ENCODE measurements at places on chromosomes 2 and 18.

DNA sequence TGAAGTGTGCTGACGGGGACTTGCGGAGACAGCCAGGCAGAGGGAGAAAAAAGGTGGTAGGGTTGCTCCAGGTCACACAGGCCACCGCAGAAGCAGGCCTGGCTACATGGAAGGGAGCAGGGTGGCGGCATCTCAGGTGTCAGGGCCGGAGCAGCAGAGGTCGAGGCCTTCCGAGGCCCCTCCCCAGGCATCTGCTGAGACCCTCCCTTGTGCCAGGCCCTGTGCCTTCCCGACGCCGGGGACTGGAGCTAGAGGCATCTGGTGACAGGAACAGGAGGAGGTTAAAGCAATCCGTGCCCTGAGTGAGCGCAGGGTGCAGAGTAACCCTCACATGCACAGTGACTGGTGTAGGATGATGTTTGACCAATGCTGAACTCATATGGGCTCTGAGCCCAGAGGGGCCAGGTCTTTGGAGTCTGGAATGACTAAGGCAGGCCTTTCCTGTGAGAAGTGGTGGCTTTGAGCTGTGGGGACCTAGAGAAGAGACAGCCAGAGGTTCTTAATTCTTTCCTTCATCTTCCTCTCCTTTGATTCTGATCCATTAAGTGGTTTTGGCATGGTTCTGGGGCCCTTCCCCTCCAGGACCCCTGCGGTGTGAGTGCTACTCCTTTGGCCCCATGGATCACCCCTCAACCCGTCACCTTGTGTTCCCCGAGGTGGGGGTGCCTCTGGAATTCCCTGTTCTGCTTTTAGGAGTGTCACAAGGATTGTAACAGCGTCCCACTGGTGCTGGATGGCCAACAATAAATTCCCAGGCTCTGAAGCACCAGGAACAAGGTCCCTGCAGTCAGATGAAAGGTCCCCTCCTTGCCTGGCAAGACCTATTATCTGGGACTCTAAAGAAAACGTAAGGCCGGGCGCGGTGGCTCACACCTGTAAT, 72.1 kb downstream of the KLHL29 start:
- DNase-seq = no peak

- peak; percentile 66 for DNase-seq
Observed at GRCh38 chr18:63994783-63995399, 25.0 kb downstream of the SERPINB8 start.

DNA sequence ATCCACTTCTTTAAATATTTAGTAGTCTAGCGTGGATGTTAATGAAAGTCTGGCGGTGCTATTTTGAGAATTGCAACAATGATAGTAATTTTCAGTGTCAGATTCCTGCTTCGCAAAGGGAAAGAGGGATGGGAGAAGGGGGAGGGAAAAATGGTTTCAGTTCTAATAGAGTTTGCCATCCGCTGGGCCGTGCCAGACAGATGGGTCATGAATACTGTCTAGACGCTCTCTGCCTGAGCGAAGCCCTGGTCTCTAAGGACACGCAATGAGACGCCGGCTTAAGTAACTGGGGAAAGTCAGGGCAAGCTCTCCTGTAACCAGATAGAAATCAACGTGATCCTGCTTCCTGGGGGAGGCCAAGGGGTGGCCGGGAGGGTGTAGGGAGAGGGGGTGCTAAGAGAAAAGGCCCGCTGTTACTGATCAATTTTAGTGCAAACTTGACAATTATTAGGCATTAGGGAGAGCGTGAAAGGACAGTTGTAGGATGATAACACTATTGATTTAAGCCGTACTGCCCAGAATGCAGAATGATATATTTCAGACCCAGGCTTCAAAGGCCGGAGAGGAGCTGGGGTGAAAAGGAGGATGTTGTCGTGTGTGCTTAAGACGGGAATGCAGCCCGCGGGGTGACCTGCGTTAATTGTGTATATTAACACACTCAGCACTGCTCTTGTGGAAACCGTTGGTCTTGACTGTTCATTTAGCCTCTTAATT, 229.2 kb downstream of the LDLRAD4 start:
- DNase-seq = peak; percentile 15

GRCh38 chr18:40109252-40110049, 1845.6 kb upstream of the PIK3C3 start:
- no peak for DNase-seq

GRCh38 chr18:44887227-44887631, 206.5 kb downstream of the SETBP1 start:
- DNase-seq = peak; percentile 38

DNA sequence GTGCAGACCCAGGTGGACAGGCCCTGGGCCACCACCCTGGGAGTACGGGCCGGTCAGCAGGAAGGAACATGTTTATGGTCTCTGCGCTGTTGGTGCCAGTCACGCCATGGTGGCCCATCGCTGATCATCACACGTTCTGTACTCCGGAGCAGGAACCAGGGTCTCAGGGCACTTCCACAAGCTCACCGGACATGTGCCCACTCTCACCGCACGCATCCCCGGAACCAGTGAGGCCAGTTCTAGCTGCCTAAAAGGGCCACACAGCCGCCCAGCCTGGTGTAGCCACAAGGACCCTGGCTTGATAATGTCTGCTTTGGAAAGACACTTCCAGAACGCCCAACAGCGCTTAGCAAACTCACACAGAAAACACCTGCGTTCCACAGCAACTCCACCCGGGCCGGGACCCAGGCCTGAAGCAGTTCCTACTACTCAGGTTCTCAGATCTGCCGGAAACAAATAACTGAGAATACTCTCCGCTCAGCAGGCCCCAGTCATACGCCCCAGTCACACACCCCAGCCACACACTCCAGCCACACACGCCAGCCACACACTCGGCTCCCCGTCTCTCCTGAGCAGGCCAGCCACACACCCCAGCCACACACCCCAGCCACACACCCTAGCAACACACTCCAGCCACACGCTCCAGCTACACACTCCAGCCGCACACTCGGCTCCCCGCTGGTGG, 123.3 kb downstream of the HDAC4 start:
- DNase-seq = no peak

DNA sequence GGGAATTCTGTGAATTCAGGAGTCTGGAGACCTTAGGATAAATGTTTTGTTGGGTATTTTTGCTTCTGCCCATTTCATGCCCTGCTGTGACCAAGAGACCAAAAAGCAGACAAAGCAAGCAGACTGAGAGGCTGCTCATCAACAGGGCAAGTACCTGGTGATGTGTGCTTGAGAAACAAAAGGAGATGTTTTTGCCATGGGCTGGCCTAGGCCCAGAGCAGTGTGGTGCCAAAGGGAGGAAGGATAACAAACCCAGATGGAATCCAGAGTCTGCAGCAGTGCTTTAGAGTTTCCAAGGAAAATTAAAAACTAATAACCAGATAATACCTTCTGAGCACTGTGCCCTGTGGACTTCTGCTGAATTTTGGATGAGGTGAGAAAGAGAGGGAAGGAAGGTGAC, 538.4 kb downstream of the STK39 start:
- no peak for DNase-seq

- no peak for DNase-seq
Observed at GRCh38 chr2:78260861-78261260, 738.7 kb upstream of the LRRTM4 start.

- no peak for DNase-seq
Observed at GRCh38 chr2:175275539-175275938, 94.0 kb upstream of the ATP5MC3 start.

GRCh38 chr2:70143314-70144150, 47.3 kb downstream of the C2orf42 start:
- peak; percentile 84 for DNase-seq

DNA sequence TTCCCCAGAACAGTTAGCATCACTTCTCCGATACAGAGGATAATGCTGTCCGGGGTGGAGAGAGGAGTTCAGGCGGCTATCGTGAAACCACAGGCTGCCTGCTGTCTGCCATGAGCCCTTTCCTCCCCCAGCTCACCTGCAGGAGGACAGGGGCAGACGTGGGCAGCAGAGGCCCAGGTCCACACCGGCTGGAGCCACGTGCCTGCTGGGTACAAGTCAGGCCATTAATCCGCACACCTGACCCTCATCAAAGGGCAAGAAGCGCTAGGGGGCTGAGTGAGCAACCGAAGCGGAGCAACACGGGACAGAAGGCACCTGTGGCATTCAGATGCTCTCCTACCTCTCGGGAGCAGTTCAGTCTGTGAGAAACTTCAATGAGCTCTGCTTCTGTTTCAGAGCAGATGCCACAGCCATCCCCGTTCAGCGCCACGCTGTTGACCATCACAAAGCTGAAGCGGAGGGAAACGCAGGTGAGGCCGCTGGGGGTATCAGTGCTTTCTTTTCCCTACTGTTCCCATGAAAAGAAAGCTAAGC, 21.5 kb downstream of the MPPE1 start:
- no peak for DNase-seq

DNA sequence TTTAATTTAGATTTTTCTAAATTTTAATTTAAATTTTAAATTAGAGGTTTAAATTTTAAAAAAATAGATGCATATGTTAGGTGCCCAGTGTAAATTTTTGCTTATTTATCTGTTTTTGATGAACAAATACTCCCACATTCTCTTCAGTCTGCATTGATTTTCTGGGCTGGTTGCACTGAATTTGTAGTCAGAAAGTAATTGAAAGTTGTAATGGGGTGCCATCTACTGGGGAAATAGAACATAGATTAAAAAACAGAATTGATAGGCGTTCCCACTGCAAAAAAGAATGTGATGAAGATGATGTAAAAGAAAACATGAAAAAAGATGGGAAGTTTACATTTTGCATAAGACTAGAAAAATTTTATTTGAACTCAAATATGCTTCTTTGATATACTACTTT, 51.7 kb upstream of the CCDC85A start:
- peak; percentile 60 for DNase-seq

DNA sequence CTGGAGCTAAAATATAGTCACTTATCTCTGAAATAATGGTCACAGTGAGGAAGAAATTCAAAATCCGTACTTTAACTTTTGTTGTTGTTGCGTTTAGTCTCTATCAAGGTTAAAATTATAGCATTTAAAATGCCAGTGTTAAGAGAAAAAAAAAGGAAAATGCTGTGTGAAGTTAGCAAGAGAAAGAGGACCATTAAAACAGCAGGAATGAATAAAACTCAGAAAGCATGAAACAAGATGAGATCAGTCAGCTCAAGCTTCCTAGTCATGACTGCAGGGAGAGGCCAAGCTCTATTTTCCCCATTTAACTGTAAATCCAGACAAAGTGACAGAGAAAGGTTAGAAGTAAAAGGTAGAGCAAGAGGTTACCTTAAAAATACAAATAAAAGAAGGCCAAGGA, 281.7 kb upstream of the ATP5MC3 start:
- no peak for DNase-seq

DNA sequence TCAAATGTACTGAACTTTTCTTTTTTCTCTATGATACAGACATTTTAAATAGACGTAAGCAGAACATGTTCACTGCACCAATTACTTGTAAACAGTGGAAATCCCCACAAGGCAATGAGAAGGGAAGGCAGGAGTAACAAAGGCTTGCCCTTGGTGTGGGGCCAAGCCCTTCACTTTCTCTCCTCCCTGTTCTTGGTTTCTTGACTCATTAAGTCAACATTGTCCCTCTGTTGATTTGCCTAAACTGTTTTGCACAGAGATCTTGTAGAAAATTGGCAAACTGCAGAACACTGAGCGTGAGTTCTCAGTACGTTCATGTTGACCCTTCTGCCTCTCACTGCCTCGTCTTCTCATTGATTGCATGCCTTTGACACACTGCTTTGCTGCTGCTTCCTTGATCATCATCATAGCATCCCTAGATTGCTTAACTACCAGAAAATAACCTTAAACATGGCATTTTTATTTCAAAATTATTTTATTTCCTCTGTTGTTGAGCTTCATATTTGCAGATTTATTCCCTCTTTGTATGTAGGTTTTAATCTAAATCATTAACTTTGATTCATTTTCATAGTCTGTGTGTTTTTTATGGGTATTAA, 257.7 kb downstream of the PTGR3 start:
- peak; percentile 47 for DNase-seq

GRCh38 chr2:67649331-67650261, 252.5 kb downstream of the ETAA1 start:
- DNase-seq = peak; percentile 89

DNA sequence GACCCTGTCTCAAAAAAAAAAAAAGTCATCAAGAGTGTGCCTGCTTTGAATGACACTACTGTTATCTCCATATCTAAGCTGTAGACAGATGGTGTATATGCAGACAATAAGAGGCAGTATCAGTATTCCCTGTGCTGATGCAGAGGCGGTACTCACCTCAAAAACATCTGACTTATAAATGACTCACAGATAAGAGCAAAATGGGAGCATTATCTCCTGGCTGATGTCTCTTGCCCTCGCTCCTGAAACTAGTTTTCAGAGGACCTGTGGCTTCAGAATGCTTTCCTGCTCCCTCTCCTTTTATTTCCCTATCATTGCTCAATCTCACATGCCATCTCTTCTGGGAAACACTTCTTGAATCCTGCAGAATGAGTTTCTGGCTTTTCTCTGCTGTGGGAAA, 289.6 kb downstream of the PTPRM start:
- DNase-seq = no peak

GRCh38 chr18:63267975-63268721, 51.4 kb downstream of the BCL2 start:
- DNase-seq = no peak

DNA sequence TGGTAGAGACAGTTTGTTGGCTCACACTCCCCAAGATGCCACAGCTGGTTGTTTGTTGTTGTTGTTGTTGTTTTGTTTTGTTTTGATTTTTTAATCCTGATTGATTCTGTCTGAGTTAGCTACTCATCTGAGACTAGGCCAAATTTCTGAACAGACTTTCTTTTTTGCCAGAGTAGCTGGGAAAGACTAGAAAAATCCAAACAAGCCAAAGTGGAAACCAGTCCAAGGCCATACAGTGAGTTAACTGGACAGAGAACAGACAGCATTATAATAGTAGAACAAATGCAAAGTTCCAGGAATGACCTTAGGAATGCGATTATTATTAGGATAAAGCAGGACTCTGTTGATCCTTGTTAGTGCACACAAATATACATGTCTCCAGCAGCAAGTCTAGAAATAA, 43.8 kb upstream of the CYP26B1 start:
- DNase-seq = no peak

- peak; percentile 69 for DNase-seq
Observed at GRCh38 chr2:85772841-85773491, 19.2 kb downstream of the ATOH8 start.

GRCh38 chr2:218435003-218435982, 16.4 kb downstream of the VIL1 start:
- no peak for DNase-seq

GRCh38 chr18:22742409-22742808, 190.7 kb upstream of the RBBP8 start:
- no peak for DNase-seq

GRCh38 chr2:105005181-105005951, 32.5 kb upstream of the MRPS9 start:
- no peak for DNase-seq

- no peak for DNase-seq
Observed at GRCh38 chr2:66702301-66702700, 267.4 kb downstream of the MEIS1 start.
